Central memory CD4-positive, alpha-beta T cell (primary cell): ENCODE measurements at places on chromosomes 16 and 17.

DNA sequence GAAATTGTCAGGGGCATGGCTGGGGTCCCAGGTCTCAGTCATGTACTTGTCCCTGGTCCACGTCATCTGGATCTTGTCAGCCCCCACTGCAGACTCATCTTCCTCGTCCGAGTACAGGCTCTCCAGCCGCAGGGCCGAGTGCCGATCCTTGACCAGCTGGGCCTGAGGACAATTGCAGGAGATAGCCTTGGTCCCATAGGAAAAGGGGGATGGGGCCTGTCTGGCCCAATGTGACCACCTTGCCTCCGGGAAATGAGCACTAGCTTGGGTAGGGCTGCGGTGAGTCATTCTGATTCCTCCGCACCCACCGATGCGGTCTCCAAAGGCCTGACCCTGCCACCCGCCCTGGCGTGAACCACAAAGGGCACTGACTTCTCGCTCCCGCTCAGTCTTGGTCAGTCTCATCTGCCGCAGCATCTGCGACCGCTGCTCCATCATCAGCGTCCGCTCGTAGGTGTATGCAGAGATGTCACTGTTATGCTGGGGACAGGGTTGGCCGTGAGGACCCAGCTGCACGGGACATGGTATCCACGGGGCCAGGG is 1.5 kb upstream of the LCAT start:
- no peak for DNase-seq

DNA sequence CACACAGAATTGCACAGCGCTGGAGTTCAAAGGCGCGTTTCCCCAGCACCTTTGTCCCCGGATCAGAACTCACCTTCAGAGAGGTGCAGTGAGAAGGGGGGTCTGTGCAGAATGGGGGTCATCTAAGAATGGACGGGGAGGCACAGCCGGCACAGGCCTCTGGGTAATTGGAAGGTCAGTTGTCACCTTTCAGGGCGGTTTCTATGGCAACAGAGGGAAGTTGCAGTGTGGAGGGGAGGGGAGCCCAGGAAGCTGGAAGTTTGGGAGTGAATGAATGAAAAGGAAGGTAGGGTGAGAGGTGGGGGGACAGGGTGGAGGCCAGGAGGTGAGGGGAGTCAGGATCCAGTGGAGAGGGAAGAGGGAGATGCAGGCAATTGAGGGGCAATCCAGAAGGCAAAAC is 12.4 kb upstream of the KCNG4 start:
- no peak for DNase-seq

DNA sequence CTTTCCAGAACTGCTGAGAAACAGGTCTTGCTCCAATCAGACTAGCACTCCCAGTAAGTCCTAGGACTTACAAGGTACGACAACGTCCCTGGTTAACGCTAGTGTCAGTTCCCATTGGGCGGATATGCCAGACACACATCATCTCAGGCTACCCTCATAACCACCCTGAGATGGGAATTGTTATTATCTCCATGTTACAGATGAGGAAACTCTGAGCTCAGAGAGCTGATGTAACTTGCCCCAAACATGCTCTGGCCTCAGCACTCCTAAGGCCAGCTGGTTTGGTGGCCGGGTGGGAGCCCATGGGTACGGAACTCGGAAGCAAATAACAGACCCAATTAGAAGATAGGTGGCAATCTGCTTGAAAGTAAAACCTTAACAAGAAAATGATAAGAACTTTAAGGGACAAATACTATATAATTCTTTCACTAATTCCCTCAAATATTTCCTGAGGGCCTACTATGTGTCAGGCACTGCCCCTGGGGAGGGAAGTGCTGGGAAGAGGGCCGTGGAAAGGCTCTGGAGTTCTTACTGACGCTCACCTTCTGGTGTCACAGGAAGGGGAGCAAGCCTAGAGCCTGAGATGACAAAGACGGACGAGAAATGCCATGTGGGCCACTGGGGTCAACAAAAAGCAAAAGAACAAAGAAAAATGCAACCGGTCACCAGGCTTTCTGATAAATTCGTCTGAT is 6.9 kb downstream of the CREBBP start:
- no peak for DNase-seq

GRCh38 chr16:82715833-82716232 is 89.1 kb downstream of the CDH13 start:
- no peak for DNase-seq

GRCh38 chr17:43983515-43984411 is 20.7 kb upstream of the NAGS start:
- no peak for DNase-seq

GRCh38 chr16:2174396-2175131 is 19.0 kb downstream of the TRAF7 start:
- no peak for DNase-seq

DNA sequence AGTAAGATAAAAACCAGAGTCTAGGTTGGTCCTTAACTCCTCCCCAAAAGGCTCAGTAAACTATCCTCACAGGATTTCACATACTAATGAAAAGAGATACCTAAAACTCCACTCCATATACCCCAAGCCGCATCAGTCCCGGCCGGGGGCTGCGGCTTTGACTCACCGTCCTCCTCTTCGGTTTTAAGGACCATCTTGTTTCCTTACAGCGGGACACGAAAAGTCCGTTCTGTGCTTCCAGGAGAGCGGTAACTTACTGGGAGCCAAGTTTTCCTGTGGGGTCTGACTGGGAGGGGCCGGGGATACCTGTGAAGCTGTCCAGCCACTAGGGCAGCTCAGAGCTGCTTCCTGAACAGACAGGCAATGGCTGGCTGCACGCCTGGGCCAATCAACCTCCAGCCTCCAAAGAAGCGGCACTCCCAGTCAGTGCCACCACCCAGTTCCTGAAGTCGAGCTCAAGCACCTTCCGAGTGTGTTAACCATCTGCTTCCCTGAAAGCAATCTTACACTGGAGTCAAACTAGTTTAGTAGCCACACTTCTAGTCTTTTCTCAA is 45.5 kb downstream of the CYTH1 start:
- DNase-seq: peak; percentile 79

DNA sequence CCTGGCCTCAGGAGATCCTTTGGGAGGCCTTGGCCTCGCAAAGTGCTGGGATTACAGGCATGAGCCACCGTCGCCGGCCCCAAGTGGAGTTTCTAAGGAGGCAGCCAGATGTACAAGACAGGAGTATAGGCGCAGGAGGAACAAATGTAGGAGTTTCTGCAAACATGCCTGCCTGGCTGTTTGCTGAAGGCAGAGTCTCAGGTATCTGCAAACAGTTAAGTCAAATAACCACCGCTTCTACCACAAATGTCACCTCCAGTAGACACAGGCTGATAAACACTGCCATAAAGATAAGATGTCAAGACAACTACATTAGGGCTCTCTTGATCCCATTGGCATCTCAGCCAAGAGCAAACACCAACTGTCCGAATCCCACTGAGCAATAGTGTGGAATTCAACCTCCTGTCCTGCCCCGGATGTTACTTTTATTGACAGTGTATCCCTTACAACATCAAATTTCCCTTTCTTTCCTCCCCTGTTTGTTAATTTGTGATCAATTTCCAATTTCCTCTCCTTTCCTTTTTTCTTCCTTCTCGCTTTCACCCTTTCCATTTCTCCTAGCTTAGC is 5.6 kb upstream of the COG1 start:
- DNase-seq: no peak

DNA sequence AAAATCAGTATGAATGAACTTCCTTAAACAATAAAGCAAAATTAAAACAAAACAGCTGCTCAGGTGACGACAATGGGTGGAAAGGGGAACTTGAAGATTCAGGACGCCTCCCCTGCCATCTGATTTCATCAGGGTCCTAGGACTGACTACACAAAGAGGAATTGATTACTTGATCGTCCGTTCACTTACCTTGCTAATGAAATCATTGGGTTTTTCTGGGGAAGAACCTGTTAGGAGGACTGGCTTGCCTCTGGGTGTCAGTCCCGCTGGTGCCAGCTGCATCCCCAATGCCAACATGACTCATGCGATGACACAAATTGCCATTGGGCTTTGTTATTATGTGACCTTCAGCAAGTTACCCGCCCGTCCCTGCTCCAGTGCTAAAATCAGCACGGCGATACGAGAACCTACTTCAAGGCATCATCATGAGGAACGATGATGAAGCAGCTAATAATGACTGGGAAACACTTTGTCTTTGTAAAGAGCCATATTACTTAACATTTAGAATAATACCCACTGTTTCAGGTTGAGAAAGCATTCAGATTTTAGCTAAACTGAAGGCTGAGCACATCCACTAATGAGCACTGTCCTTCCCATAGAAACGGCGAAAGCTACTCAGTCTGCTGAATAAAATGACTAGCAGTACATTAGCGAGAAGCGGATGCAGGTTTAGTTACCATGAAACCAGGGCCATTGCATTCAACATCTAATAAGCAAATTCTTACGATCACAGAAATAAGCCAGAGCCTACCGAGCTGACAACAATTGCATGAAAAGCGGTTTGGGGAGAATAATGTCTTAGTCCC is 139.4 kb downstream of the ZFHX3 start:
- no peak for DNase-seq

DNA sequence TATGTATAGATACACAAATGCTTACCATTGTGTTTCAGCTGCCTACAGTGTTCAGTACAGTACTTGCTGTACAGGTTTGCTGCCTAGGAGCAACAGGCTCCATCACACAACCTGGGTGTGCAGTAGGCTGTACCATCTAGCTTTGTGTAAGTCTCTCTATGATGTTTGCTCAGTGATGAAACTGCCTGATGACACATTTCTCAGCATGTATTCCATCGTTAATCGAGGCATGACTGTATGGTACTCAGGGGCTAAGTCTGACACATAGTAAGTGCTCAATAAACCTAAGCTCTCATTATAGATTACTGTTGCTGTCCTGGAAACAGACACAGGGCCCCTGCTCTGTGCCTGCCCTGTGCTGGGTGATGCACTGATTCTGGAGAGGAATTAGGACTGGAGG is 18.1 kb downstream of the KCNJ12 start:
- DNase-seq: no peak

DNA sequence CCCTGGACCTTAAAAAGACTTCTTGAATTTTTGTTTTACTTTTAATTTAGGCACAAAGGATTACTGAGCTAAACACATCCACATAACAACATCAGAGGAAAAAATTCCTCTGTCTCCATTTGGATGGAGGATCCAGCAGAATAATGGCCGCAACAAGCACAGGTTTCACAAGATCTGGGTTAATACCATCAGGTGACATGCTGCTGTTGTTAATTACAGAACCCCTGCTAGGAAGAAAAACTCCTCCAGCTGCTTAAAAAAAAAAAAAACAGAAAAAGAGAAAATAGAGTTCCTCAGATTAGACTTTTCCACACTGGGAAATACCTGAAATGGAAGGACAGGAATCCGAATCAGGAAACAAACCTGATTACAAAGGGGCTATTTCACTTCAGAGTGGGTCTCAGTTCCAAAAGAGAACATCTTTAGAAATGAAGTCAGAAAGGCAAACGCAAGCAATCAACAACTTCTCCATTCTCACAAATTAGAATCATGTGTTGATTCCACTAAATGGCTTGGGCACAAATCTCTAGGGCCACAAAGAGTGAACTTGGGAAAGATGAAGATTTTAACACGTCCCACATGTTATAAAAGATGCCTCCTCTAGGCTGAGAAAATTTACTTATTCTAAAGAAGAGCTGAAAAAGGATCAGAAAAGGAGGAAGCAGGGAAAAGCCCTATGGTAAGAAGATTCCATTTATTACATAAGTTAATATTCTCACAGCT is 44.0 kb downstream of the SPOP start:
- DNase-seq: no peak

DNA sequence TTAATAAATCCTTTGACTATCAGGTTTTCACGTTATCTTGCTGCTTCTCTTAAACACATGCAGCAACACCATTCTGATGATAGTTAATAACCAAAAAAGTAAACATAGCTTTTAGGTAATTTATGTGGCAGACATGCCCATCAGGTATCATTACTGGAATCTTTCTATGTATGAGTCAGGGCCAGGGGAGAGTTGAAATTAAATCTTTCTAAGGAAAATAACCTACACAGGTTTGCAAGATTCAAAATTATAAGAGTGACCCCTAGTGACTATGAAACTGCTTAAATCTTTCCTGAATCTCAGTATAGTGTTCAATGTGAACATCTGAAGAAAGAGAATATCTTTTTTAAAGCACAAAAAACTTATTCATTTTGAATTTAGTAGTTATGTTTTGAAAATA is 666.6 kb downstream of the CDH11 start:
- DNase-seq: no peak

DNA sequence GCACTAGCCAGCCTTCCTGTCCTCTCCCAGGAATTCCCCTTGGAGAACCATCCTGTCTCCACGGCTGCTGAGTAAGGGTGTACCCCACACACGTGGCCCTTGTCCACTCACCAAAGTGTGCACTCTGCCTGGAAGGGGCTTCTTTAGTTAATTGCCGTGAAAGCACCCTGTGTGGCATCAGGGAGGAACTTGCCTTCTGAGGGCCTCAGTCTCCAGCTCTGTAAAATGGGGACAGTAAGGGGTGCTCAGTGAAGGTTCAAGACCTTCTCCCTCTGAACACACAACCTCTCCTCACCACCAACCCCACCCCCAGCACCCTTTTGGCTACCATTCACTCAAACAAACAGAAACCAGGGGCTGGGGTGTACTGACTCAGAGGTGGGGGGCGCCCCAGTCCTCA is 59.1 kb upstream of the LHX1 start:
- DNase-seq: no peak

- DNase-seq: no peak
Measured at GRCh38 chr17:81431545-81432482, 36.6 kb downstream of the BAHCC1 start.

DNA sequence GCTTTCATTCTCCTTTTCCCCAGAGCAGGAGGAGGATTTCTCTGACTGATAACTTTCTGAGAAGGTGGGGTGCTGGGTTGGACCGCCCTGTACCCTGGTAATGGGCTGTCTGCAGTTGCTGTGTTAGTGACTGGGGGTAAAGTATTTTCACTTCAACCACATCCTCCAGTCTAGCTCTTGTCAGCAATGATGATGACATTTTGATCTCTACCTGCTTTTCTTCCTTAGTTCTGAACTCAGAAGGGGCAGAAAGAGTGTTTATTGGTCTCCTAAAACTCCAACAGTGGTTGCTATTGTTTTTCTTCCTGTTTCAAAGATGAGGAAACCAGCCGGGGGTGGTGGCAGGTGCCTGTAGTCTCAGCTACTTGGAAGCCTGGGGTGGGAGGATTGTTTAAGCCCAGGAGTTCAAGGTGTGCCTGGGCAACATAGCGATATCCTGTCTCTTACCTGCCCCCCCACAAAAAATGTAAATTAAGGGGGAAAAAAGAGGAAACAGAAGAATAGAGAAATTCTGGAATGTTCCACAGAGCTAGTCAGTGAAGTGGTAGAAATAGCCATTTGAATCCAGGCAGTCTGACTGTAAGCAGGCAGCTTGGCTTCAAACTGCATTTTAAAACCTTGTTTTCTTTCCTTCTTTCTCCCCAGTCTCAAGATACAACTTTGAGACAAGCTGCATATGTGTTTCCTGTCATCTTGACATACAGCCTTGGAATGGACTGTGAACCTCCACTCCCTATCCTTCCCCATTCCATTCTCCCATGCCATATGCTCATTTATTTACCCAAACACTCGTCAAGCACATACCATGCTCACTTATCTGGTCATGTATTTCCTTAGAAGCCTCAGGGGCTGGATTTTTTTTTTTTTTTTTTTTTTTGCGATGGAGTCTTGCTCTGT is 3.3 kb upstream of the N4BP1 start:
- DNase-seq: peak; percentile 87
